ENCODE measurements at places on chromosomes 4 and X.

- DNase-seq: no peak
Measured at GRCh38 chr4:45477311-45477733, 646.5 kb downstream of the GABRG1 start.

- DNase-seq: no peak
Measured at GRCh38 chrX:65578346-65578745, 43.8 kb upstream of the LAS1L start.

GRCh38 chrX:129557844-129558480 is 17.9 kb downstream of the OCRL start:
- no peak for DNase-seq

DNA sequence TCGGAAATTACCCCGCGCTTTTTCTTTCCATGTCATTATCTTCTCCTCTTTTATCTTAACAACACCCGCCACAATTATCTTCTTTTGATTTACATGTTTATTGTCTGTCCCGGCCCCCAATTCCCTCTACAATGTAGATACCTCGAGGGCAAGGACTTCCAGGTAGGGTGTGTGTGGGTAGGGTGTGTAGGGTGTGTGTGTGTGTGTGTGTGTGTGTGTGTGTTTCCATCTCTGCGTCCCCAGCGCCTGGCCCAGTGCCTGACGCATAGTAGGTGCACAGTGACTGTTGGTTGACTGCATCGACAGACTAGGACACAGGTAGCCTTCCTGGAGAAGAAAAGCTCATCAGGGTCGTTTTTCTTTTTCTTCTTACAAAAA is 103.1 kb downstream of the UCHL1 start:
- DNase-seq: no peak

GRCh38 chr4:106495476-106495875 is 126.9 kb upstream of the GIMD1 start:
- DNase-seq: no peak

- no peak for DNase-seq
Measured at GRCh38 chr4:136319789-136320464, 1212.4 kb downstream of the PCDH18 start.
